ENCODE measurements at places on chromosomes 4 and X.

- H3K27ac ChIP-seq, result no peak overlapping the region
- peaks cover 7% of the 10 kb centered on the region for H3K27me3 ChIP-seq
- H3K4me1 ChIP-seq, result no peaks in the 10 kb centered on the region
- no peak for DNase-seq
- no peak overlapping the region for H3K4me3 ChIP-seq
Measured at GRCh38 chr4:109738104-109738872, 8.4 kb upstream of the PLA2G12A start.

- H3K4me1 ChIP-seq, result peaks cover 10% of the 10 kb centered on the region
- H3K27me3 ChIP-seq, result no peaks in the 10 kb centered on the region
- H3K4me3 ChIP-seq, result no peak overlapping the region
- no peaks in the 10 kb centered on the region for H3K36me3 ChIP-seq
Measured at GRCh38 chr4:23163647-23164436, 471.1 kb downstream of the GBA3 start.

DNA sequence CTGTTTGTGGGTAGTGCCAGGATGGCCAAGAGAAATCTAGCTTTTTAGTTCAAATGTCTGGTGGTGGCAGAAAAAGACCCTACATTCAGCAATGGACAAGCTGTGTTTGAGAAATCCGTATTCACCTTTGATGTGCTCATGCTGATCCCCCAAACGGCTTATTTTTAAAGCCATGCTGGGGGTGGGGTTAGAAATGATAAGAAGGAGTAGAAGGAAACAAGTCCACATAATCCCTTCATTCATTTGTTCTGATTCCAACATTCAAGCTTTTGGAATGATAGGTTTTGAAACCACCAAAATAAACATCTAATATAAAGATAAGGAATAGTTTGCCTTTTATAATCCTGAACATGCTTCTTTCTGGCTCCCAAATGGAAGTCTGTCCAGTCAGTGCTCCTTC is 92.0 kb upstream of the DKK2 start:
- H3K4me1 ChIP-seq, result peaks cover 2% of the 10 kb centered on the region
- peaks cover 3% of the 10 kb centered on the region for H3K27me3 ChIP-seq
- H3K4me3 ChIP-seq, result no peak overlapping the region
- no peaks in the 10 kb centered on the region for H3K36me3 ChIP-seq
- DNase-seq, result no peak

DNA sequence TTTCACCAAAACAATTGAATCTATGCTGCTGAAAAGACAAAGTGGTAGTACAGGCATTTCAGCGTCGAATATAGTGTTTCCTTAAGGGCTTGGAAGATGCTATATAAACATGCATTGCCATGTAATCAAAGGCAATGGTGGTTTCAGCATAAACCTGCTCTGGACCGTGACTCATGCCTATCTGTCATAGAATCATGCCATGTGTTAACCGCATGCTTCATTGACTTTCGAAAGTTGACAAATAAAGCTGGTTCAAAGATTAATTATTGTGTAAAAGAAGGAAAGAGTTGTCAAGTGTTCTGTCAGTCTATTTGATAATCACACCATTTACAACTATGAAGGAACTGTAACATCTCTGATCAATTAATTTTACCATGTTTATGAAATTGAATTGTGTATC is 83.2 kb downstream of the FUNDC1 start:
- H3K36me3 ChIP-seq, result no peaks in the 10 kb centered on the region
- H3K27me3 ChIP-seq, result no peaks in the 10 kb centered on the region
- no peak overlapping the region for H3K4me3 ChIP-seq
- H3K27ac ChIP-seq, result no peak overlapping the region
- no peak for DNase-seq

DNA sequence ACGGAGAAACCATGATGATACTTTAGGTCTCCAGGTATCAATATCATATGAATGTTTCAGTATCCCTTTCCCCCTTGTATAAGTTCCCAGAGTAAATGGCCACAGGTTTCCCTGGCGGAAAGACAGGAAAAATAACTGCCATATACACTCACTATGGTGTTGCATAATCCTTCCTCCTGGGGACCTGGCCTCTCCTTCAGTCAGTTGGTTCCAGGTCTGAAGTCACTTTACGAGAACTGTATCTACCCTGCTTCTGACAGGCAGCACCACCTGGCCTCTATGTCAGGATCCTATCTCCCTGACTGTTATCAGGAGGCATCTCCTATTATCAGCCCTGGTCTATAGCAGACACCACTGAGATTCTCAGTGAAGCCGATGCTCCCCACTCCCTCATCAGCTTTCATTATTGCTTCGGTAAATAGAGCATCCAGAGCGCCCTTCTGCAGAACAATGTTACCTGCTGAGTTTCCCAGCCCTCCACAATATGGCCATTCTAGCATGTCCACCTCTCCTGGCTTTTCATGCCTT is 22.6 kb downstream of the HAUS3 start:
- H3K36me3 ChIP-seq, result no peaks in the 10 kb centered on the region
- peaks cover 13% of the 10 kb centered on the region for H3K4me1 ChIP-seq
- no peak overlapping the region for H3K27ac ChIP-seq
- H3K27me3 ChIP-seq, result no peaks in the 10 kb centered on the region
- H3K4me3 ChIP-seq, result no peak overlapping the region

DNA sequence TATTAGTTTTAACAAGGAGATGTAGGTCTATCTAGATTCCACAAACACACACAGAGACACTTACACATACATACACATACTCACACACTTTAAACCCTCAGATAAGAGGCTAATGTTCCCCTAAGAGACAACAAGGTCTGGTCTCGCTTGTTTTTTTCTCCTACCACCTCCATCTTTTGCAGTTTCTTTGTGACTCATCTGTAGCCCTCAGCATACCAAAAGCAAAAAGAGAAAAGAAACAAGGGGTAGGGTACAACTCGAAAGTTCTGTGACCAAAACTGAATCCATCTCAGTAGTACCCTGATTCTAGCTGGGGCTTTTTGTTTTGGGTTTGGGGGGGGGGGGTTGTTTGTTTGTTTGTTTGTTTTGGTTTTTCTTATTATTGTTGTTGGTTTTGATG is 12.2 kb upstream of the EXOSC9 start:
- no peaks in the 10 kb centered on the region for H3K36me3 ChIP-seq
- no peak overlapping the region for H3K27ac ChIP-seq
- H3K4me1 ChIP-seq, result no peaks in the 10 kb centered on the region
- no peak overlapping the region for H3K4me3 ChIP-seq

GRCh38 chr4:71266090-71266794 is 72.6 kb upstream of the SLC4A4 start:
- no peaks in the 10 kb centered on the region for H3K36me3 ChIP-seq
- H3K27ac ChIP-seq, result no peak overlapping the region
- DNase-seq, result no peak
- no peak overlapping the region for H3K4me3 ChIP-seq

DNA sequence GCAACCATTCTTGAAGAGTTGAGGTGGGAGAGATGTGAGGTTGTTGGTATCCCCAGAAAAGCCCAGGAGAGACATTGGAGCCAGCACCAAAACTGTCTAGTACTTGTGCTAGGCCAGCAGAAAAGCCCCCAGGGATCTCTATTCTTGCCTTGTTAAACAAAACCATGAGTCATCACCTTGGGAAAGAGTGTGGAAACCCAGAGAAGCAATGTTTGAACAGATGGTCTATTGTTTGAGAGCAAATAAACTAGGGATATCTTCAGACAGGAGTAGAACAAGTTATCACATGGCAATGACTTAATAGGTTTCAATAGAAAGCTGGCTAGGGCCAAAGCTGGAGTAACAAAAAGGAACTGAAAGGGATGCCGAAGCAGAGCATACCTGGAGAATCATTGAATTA is 195.7 kb upstream of the CASK start:
- no peak for DNase-seq
- H3K4me1 ChIP-seq, result no peaks in the 10 kb centered on the region
- H3K27ac ChIP-seq, result no peak overlapping the region
- H3K4me3 ChIP-seq, result no peak overlapping the region
- H3K36me3 ChIP-seq, result no peaks in the 10 kb centered on the region

GRCh38 chr4:170423137-170423536 is 333.4 kb upstream of the AADAT start:
- DNase-seq, result no peak
- peaks cover 7% of the 10 kb centered on the region for H3K4me1 ChIP-seq
- H3K27ac ChIP-seq, result no peak overlapping the region
- H3K36me3 ChIP-seq, result no peaks in the 10 kb centered on the region

DNA sequence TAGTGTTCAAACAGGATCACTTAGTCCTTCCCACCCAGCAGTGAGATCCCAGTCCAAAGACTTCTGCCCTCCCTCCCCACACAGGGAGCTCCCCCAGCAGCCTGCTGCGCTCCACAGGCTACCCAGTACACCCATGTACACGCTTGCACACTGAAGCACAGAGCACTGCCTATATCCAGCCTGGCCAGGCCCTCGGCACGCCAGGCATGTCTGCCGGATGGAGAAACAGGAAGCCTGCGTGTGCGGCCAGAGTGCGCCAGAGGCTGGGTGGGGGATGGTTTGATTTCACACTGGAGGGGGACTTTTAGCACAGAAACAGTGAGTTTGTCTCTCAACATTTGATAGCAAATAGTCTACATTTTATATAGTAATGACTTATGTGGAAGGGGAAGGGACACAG is 833.5 kb upstream of the IGFBP7 start:
- H3K4me3 ChIP-seq, result no peak overlapping the region
- no peaks in the 10 kb centered on the region for H3K27me3 ChIP-seq
- no peak overlapping the region for H3K27ac ChIP-seq
- DNase-seq, result no peak
- H3K36me3 ChIP-seq, result no peaks in the 10 kb centered on the region

GRCh38 chr4:146640465-146641061 is 1.9 kb downstream of the POU4F2 start:
- H3K27ac ChIP-seq, result no peak overlapping the region
- H3K4me3 ChIP-seq, result peak overlapping the region; percentile 57
- H3K36me3 ChIP-seq, result no peaks in the 10 kb centered on the region
- DNase-seq, result no peak

- H3K4me3 ChIP-seq, result peak overlapping the region; percentile 11
- no peak for DNase-seq
- peak overlapping the region; percentile 45 for H3K27ac ChIP-seq
- no peaks in the 10 kb centered on the region for H3K4me1 ChIP-seq
Measured at GRCh38 chrX:94435799-94436198, 761.8 kb downstream of the FAM133A start.

DNA sequence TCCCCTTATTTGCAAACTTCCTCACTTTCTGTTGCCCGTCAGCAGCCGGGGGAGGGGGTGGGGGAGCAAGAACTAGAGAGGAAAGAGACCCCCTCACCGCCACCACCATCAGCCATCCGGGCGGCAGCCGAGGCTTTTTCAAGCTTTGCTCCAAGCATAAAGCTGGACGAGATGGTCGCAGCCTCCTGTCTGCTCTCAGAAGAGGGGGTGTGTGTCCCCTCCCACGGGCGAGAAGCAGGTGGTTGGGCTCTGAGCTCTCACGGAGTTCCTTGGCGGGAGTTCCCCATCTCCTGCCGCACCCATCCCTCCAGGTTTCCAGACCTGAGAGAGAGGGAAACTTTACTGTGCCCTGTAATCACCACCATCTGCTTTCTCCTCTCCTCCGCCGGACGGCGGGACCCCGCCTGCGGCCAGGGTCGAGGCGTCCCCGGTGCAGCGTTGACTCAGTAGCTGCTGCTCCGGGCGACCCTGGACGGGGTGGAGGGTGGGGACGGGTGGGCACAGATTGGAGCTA is 4.7 kb upstream of the ARX start:
- peaks cover 95% of the 10 kb centered on the region for H3K27me3 ChIP-seq
- peak overlapping the region; percentile 78 for H3K4me3 ChIP-seq
- H3K27ac ChIP-seq, result no peak overlapping the region
- DNase-seq, result no peak
- H3K36me3 ChIP-seq, result no peaks in the 10 kb centered on the region

DNA sequence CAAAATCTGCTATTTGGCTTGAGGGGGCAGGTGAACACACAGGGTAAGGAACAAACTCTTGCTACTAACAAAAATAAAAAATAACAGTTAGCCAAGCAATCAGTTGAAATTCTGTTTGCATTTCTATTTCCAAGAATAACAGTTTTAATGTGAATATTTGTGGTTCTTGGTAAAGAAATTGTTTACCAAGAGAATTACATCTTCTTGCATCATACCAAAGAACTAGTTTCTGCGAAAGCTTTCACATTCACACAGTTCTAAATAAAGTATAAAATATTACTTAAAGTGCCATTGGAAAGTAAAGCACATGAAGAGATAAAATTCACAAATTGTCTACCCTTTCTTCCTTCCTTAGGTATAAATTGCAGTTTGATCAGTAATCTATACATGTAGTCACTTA is 54.4 kb downstream of the KLHL4 start:
- no peaks in the 10 kb centered on the region for H3K27me3 ChIP-seq
- no peak overlapping the region for H3K27ac ChIP-seq
- H3K4me1 ChIP-seq, result no peaks in the 10 kb centered on the region
- H3K36me3 ChIP-seq, result no peaks in the 10 kb centered on the region

GRCh38 chrX:88655460-88655859 is 91.6 kb upstream of the CPXCR1 start:
- H3K4me1 ChIP-seq, result no peaks in the 10 kb centered on the region
- H3K36me3 ChIP-seq, result no peaks in the 10 kb centered on the region
- no peak overlapping the region for H3K4me3 ChIP-seq
- no peak overlapping the region for H3K27ac ChIP-seq
- no peaks in the 10 kb centered on the region for H3K27me3 ChIP-seq
- DNase-seq, result no peak

DNA sequence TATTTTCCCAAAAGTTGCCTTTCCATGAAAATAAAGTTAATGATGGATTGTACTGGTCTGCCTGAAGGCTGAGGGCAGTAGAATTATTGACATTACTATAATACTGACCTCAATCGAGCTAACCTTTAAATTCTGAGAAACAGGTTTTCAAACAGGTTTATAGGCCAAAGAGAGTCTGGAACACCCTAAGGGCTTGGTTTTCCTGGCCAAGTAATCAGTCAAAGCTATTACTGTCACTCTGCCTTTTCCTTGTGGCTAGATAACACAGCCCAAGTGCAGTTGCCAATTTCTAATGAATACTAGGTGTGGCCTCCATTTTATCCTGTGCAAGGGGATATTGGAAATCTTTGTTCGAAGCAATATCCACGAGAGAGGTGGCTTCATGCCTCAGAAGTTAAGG is 75.2 kb downstream of the INTS12 start:
- no peak overlapping the region for H3K27ac ChIP-seq
- H3K27me3 ChIP-seq, result peaks cover 2% of the 10 kb centered on the region
- no peak for DNase-seq

GRCh38 chrX:133364865-133365264 is 50.4 kb downstream of the GPC4 start:
- H3K27me3 ChIP-seq, result peaks cover 4% of the 10 kb centered on the region
- H3K4me3 ChIP-seq, result no peak overlapping the region

GRCh38 chrX:136227948-136228838 is 23.0 kb downstream of the MAP7D3 start:
- no peaks in the 10 kb centered on the region for H3K4me1 ChIP-seq
- peaks cover 6% of the 10 kb centered on the region for H3K36me3 ChIP-seq
- no peak overlapping the region for H3K4me3 ChIP-seq
- H3K27ac ChIP-seq, result no peak overlapping the region

- H3K36me3 ChIP-seq, result peaks cover 3% of the 10 kb centered on the region
- peak overlapping the region; percentile 37 for H3K4me3 ChIP-seq
- H3K27ac ChIP-seq, result no peak overlapping the region
Measured at GRCh38 chr4:8868321-8869001, 3.2 kb downstream of the HMX1 start.
